Esophagus squamous epithelium (tissue), 5 donors: ENCODE measurements at places on chromosomes 5 and 9.

DNA sequence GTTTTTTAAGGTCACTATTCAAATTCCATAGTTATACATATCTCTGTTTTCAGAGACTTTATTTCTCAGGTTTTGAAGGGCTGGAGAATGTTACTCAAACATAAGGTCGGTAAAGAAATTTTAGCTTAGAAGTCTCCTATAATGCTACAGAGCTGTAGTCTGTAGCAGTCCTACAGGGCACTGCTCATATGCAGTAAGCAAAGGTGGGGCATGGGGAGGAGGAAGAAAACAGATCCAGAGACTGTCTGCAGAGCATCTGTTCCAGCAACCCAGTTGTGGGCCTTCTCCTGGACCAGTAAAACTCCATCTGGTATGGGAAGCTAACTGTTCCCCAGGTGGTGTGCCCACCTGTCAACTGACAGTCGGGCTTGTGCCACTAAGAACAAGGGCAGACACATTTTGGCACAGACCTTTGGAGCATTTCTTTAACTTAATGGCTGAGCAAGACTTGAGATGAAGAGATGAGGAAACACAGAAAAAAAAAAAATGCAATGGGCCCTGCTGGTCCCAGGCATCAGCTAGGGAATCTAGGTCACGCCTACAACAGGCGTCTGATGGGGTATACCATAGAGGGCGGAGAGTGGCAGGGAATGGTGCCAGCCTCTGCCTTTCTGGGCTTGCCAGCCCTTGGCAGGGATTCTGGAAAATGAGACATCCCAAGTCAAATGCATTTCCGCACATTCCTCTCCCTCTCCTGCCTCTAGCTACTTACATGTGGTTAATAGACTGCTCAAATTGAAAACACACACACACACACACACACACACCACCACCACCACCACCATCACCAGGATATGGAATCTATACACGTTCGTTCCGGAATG lies 218.9 kb downstream of the ARL15 start:
- no peak for DNase-seq

- no peak for DNase-seq
These were observed 156.9 kb downstream of the COL23A1 start for GRCh38 chr5:178433273-178433775.

DNA sequence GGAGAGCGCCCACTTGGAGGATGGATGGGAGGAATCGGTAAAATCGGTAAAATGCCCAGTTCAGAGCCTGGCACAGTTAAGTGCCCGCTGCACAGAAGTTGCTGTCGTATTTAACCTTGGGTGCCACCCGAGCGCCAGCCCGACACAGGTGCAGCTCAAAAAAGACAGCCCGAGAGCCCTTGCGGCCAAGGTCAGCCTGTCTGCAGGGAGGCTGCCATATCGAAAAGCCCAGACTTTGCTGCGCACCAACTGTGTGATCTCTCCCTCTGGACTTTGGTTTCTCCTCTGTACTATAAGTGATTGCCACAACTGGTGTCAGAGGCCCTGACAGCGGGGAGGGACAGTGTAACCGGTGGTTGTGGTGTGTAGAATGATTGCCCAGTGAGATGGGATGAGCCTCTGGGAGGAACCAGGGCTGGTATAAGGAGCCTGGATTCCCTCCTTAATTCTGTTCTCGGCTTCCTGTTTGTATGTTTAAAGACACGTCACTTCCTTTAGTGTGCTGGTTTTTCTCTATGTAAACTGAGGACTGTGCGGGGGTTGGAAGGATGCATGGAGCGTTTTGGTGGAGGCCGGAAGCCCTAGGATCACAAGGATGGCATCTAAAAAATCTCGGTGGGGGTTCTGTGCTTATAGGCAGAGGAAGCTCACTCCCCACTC lies 792 bp downstream of the NTMT1 start:
- no peak for DNase-seq

- DNase-seq = no peak
These were observed 87.3 kb upstream of the GRHPR start for GRCh38 chr9:37335238-37335637.

GRCh38 chr9:7394002-7394774 lies 405.4 kb downstream of the DMAC1 start:
- no peak for DNase-seq

GRCh38 chr9:10050016-10050415 lies 562.8 kb downstream of the PTPRD start:
- no peak for DNase-seq

DNA sequence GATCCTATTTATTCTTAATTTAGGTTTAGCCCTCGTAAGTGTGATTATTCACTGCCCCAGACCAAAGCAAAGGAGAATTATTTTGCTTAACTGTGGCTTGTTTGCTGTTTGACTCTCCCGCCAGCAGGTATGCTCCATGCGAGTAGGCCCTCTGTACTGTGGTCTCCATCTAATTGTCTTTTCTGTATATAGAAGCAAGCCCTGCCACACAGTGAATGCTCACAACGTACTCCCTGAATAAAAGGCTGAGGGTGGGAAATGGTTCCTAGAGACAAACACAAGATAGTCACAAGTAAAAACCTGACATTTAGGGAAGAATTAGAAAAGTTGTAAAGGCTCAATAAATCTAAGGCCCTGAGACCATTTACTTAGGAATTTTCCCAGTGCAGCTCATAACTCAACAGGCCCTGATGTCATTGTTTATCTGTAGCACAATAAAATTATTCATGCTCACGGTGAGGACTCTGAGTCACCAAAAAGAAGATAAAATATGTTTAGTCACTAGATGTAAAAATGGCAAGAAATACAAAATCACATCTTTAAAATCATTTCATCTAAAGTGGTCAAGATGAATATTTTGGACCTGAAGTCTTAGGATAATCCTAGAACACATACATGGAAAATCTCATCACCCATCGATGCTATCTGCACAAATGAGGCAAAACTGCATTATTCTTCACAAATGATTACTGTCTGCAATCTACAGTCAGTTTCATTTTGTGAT lies 473.2 kb downstream of the ENC1 start:
- DNase-seq = no peak

- no peak for DNase-seq
These were observed 352.3 kb upstream of the CCNH start for GRCh38 chr5:87765009-87765408.

DNA sequence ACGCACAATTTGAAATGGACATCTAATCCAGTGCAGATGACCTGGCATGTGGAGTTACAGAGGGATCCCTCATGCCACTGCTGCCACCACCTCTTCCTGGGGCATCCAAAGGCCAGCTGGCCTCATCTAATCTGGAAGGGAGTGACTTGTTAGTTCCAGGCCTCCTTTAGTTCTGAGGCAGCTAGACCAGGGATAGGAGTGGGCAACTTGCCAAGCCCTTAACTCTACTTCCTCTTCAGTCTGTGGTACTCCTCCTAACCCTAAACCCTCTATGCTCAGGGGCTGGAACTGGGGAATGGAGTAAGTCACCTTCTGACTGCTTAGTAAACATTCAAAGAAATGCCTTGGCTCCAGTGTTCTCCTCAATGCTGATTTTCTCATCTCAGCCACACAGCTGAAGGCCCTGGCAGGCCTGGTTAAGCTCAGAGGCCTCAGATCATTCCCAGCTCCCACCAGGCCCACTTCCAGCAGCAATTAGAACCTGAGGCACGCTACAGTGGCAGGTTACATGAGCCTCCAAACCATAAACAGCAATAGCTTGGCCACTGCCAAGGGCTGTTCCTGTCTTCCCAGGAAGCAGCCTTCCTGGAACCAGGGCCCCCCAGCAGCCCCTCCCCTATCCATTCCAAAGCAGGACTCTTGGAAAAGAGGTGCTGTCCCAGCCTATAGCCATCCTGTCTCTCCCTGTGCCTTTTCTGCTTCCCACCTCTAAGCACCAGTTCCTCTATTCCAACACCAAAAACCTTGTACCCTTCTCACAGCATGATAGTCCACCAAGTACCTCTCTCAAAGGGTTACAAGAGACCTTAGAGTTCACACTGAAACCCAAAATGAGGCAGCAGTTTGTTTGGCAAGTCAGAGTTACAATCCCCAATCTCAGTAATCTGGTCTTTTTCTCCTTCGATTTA lies 2.0 kb downstream of the EIF4EBP3 start:
- DNase-seq = no peak

GRCh38 chr9:89801742-89802670 lies 197.2 kb downstream of the GADD45G start:
- no peak for DNase-seq

DNA sequence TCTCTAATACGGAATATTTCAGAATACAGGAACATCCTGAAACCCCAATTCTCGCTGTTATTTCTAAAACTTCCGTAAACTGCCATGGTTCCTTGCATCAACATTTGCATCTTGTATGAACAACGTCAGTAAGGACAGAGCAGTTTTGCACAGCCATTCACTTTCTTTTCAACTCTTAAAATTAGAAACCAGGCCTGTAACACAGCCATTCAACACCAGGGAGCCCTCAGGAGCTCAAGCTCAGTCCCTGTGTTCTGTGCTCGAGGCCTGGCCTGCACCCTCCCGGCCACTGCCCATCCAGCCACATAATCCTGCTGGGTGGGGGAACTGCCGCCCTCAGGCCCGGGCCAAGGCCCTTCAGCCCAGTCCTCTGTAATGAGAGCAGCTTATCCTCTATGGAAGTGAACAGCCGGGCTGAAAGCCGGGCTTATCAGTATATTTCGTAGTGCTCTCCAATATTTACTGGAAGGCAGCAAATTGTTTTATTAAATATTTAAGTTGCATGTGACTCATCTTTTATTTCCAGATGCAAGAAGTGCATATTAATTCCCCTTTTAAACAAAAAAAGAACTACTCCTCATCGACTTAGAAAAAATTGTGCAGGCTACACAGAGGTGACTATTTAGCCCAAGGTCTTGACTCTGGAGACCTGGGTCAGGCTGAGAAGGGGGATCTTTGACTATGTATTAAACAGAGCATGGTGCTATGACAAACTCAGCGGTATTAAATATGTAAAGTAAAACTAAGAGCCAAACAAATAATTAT lies 33.2 kb upstream of the SLC6A3 start:
- no peak for DNase-seq

GRCh38 chr5:115423541-115423940 lies 121.0 kb downstream of the FEM1C start:
- DNase-seq = no peak

DNA sequence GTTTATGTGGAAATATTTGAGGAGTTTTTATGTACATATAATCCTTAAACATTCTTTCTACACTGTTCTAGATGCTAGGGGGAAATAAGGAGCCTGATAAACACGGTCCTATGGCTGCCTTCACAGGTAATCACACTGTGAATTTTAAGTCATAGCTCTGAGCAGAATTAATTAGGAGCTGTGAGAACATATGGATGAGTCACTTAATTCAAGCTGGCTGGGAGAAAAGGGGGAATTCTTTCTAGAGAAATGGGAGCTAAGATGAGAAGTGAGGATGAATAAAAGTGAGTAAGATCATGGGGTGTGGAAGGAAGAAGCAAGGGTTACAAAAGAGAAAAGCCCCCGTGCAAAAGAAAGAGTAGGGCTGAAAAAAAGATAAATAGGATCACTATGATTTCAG lies 290.8 kb downstream of the DNAH5 start:
- DNase-seq = no peak

GRCh38 chr9:131567910-131568309 lies 22.6 kb downstream of the PRRT1B start:
- no peak for DNase-seq
